ENCODE measurements at places on chromosomes 1 and 21.

DNA sequence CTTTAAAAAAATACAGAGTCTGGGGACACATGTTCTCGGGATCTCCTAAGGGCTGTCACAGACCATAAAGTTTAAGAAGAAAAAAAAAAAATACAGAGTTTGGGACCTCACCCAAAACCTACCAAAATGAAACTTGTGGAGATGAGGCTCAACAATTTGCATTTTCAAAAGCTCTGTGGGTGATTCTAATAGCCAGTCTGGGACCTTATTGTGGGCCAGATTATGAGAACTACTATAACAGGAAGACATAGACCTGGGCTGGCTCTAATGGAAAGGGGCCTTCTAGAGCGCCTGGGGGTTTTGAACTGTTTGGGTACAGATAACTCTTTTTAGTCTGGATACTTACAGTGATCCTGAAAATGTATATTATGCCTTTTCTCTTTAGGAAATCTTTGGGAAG lies 69.1 kb downstream of the LAMC1 start:
- DNase-seq, result no peak

- no peak for DNase-seq
These were observed 4.4 kb downstream of the SELENON start for GRCh38 chr1:25804244-25804963.

GRCh38 chr1:222923506-222923905 lies 108.7 kb downstream of the DISP1 start:
- no peak for DNase-seq

GRCh38 chr21:36882776-36883175 lies 83.7 kb downstream of the HLCS start:
- DNase-seq, result no peak

- no peak for DNase-seq
These were observed 270.0 kb upstream of the ZRANB2 start for GRCh38 chr1:71350805-71351204.

GRCh38 chr1:198157847-198158725 lies 1.3 kb downstream of the NEK7 start:
- DNase-seq, result no peak

DNA sequence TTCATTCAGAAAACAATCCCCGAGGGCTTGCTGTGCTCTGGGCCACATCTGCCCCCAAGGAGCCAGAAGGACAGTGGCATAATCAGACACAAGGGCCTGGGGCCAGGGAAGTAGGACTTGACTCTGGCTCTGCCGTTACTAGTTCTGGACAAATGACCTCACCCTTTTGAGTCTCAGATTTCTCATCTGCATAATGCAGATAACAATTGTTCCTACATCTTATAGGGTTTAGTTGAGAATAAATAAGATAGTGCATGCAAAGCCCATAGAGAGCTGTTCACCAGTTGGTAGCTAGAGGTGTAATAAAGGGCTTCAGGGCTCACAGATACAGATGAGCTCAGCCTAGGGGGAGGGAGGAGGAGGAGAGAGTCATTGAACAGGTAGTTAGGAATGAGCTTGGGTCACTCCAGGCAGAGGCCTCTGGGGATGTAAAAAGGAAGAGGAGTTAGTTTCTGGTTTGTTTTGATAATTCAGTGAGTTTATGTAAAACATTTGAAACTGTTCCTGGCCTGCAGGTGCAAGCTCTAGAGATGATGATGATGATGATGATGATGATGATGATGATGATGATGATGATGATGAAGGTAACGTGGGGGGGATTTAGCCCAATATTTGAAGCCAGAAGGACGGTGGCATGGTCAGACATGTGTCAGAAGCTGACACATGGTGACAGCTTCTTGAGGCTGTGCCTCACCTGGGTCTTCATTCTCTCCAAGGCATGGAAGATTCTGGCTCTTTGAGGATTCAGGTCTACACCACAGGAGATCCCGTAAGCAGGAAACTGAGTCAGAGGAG lies 858 bp downstream of the LACTBL1 start:
- no peak for DNase-seq

DNA sequence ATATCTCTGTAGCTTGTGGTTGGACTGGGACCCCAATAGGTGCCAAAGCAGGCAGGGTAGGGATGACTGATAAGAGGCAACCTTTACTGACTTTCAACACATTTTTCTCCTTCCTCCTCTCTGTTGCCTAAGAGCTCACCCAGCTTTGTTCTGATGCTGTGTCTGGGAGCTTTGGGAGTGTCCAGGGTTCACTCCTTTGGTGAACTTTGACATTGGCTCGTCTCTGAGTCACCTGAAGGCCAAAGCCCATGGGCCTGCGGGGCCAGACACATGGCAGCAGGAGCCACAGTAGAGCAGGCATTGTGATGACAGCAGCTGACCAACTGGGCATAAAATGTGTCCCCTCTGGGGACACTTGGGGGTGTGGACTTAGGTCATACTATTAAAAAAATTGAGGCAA lies 99.5 kb upstream of the ZNF644 start:
- no peak for DNase-seq

GRCh38 chr1:165876121-165876520 lies 48.7 kb downstream of the UCK2 start:
- DNase-seq, result no peak

- no peak for DNase-seq
These were observed 42.0 kb downstream of the ZBTB18 start for GRCh38 chr1:244092964-244093638.

DNA sequence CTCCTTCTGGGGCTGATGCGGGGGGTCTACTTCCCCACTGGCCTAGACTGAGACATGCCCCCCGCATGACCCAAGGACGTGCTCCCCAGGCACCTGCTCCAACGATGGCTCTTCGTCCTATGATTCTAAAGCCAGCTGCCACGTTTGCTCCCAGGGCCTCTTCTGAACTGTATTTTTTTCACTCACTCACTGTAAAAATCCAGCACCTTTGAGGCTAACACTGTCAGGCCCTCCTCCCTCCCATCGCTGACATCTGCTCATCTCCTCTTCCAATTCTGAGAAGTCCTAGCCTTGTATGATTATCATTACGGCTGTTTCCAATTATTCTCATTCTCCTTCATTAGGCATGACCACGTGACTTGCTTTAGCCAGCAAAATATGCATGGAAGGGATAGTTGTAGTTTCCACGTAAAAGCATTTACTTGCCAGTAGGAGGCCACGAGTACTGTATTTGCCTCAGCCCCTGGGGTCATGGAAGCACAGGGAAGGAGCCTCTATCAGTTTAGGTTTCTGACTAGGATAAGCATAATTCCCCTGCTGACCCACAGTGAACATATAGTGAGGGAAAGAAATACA lies 19.1 kb upstream of the EDN2 start:
- DNase-seq, result no peak

DNA sequence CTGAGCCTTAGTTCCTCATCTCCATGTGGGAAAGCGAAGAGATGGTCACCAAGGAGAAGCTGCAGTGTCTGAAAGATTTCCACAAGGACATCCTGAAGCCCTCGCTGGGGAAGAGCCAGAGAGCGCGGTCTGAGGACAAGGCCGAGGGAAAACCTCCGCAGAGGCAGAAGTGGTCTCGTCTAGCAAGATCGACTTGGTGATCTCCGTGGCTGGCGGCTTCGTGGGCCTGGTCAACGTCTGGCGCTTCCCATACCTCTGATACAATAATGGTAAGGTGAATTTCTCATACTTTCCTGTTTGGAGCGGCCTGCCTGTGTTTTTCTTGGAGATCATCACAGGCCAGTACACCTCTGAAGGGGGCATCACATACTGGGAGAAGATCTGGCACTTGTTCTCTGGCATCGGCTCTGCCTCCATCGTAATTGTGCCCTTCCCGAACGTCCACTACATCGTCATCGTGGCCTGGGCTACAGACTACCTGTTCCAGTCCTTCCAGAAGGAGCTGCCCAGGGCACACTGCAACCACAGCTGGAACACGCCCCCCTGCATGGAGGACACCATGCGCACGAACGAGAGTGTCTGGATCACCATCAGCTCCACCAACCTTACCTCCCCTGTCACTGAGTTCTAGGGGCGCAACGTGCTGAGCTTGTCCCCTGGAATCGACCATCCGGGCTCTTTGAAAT lies 841.1 kb upstream of the TMPRSS15 start:
- DNase-seq, result no peak

GRCh38 chr1:149846593-149847466 lies 52.5 kb upstream of the BOLA1 start:
- no peak for DNase-seq

DNA sequence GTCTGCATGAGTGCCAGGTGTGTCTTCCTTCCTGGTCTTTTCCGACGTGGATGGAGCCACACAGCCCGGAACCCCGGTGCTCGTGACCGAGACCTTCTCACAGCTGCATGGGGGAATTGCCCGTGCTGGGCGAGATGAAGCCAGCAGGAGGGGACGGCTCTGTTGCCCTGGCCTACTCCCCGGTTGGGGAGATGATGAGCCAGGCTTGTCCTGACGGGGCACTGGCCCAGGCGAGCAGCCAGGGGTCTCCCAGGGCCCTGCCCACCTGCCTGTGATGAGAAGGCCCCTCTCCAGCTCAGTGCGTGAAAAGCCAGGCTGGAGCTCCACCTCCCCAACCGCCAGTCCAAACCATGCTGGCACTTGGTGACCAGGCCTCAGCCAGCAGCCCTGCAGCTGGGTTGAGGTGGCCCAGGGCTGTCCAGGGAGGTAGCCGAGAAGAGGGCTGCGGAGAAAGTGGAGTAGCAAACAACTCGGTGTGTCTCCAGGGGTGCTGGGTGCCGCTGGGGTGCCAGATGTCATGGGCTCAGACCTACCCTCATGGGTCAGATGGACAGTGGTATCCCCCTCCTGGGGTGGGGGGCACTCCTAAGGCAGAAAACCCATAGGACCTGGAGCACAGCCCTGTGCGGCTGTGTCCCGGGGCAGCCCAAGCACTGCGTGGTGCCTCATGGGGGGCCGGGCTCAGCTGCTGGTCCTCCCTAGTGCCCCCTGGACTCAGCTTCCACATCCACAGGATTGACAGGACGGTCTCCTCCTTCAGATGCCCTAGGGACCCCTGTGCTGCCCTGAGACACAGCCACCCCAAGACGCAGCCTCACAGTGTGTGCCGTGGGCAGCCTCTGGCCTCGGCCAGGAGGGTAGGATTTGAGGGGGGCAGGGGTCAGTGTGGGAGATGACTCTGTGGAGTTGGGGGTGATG lies 26.1 kb downstream of the PRDM16 start:
- no peak for DNase-seq

GRCh38 chr1:149915429-149916192 lies 2.0 kb downstream of the SV2A start:
- DNase-seq, result no peak

DNA sequence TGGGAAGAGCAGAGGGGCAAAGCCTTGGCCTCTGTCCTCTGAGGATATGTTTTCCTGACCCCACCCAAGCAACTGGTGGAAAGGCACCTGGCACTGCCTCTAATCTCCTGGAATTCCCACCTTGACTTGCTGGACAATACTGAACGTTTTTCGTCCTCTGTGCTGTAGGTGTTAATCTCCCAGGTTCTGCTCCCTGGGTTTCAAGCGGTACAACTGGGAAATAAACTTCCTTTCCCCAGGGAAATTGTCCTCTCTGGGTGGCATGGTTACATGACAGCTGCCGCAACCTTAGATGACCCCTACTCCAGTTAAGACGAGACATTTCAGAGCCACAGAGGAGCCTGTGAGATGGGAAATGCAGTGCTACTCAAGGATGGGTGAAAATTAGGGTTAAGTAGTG lies 57.3 kb upstream of the BCAR3 start:
- no peak for DNase-seq

GRCh38 chr1:15684042-15684461 lies at the start of gene PLEKHM2:
TSS of gene PLEKHM2 (plus strand) at chr1:15684320. CDS start at chr1:15684559, 239 bp downstream.
- DNase-seq, result no peak
